Inflammatory macrophage treated with lipopolysaccharide for 1 hour (primary cell): ENCODE measurements at places on chromosomes 2 and 18.

- DNase-seq: no peak
These were observed 638 bp downstream of the RPS7 start for GRCh38 chr2:3575534-3576262.

DNA sequence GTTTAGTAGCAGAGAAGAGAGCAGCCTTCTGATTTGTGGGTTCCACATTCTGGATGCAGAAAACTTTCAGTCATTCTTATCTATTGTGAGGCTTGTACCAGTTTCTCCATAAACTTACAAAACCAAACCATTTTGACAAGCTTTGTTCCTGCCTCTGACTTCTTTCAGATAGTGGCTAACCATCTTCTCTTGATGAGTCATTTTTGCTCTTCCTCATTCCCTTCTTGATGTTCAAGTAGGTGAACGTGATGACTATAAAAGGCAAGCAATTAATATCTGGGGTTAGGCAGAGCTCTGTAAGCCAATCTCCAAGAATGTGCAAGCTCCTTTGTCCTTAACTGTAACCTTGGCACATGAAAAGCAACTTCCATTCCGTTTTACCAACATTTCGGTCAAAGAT lies 2083.1 kb upstream of the PIK3C3 start:
- no peak for DNase-seq

GRCh38 chr18:48868468-48869466 lies 82.0 kb downstream of the SMAD7 start:
- DNase-seq: peak; percentile 96

DNA sequence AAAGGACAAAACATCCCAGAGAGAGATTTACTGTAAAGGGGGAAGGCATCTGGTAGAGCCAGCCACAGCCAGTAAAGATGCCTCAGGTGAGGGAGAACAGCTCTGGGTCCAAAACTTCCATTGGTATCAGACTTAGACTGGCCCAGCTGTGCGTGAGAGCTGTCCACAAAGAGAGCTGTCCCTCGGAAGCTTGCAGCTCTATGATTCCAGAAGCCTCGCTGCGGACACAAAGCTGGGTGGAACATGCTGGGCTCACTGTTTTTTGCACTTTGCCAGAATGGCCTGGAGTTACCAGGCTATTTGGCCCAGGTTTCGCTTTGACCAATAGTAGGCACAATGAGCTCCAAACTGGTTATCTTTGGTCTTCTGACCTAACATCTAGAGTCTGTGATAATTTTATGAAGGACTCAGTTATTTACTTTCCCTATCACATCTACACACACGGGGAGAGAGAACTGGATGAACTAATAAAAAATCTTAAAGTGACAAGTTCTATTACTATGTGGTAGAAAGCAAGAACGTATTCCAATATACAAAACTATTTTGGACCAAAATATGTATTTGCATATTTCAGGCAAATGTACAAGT lies 101.9 kb downstream of the DNER start:
- no peak for DNase-seq

- DNase-seq: no peak
These were observed 51.4 kb downstream of the IL1RL2 start for GRCh38 chr2:102238039-102238756.

DNA sequence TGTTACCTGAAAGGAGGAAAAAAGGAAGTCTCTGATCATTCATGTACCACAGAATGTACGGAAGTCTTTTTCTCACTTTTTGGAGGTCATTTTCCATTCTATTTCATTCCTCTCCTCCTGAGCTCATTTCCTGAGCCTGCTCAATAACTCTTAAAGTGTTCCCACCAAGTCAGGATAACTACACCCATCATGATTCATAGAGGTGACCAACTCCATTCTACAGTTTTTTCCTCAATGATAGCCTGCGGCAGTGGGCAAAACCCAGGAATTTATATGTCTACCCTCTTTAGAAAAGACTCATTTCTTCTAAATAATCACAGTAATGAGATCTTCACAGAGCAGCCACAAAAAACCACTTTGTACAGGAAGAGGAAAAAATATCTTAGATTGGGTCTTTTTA lies 372.5 kb downstream of the RBM43 start:
- no peak for DNase-seq

DNA sequence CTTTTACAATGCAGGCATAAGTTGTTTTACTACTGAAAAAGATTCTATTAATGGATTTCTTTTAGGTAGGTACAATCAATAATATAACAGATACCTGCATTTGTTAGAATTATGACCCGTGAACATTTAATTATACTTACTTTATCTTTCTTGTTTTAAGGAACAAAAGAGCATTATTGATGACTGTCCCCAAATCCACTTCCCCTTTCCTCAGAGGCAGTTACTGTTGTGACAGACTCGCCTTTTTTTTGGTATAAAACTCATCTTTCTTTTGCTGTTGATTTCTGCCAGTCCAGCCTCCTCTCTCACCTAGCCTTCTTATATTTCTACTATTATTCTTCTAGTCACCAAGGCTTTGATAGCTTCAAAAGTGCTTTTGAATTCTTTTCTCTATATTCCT lies 12.1 kb downstream of the ACTR3 start:
- DNase-seq: peak; percentile 77

DNA sequence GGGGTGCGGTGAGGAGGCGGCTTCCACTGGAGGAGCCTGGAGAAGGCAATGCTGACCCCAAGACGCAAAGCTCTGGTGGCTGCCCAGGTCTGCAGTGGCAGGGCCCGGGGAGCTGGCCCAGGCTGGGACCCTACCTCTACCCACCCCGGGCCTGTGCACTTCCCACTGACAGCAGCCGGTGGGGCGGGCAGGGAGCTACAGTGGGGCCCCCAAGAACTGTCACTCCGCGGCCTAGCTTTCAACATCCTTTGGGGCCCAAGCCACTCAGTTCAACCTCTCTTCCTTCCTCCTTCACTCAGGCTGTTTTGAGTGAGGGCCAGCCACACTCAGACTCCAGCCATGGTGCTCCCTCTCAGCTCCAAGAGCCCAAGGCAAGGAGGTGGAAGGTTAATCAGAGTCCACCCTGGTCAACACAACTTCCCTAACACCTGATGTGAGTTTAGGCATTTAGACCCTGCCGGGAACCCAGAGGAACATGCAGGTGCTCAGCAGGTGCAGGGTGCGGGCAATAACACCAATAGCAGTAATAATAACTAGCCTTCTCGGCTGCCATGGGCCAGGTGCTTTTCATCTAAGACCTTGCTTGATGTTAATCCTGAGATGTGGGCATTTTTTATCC lies 93.6 kb downstream of the ZFP36L2 start:
- no peak for DNase-seq

- no peak for DNase-seq
These were observed 201.1 kb downstream of the PRKCE start for GRCh38 chr2:45852450-45853150.
